NCI-H774 (cell line): ENCODE measurements at places on chromosomes 5 and 9.

GRCh38 chr9:111661802-111662521, 557 bp downstream of the GNG10 start:
- DNase-seq: no peak

GRCh38 chr9:131416509-131416908, 22.6 kb downstream of the PRRC2B start:
- no peak for DNase-seq

DNA sequence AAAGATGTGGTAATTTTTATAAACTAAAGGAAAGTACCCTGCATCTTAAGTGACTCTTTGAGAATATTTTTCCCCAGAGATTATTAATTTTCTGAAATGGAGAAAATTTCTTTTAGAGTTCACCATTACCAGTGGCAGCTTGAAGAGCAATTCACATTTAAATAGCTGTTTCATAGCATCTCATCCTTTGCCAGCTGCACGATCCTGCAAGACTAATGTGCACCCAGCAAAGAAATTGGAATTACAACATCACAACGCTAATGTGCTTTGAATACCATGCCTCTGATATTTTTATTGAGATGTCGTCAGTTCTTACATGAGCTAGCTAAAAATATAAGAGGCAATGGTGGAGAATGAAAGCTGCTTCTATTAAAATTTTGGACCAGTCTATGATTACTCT, 423.5 kb downstream of the TAF11L14 start:
- DNase-seq: no peak

GRCh38 chr5:103356350-103357091, 98.0 kb downstream of the MACIR start:
- no peak for DNase-seq

GRCh38 chr9:90802386-90802985, 867 bp downstream of the SYK start:
- no peak for DNase-seq

DNA sequence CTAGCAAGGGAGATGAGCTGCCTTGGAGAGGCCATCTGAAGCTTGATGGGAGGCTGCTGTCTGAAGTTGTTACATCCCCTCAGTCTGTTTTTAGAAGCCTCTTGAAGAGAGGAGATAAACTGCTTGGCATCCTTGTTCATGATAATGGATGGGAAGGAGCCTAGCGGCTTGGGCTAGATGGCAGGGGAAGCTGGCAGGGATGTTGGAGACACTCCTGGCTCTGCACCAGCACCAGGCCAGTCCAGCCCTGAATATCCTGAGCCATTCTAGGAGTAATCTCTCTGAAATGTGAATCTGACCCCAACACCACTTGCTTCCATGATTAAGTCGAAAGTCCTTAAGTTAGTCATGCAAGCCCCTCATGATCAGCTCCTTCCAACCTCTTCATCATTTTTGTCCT, 310.5 kb downstream of the NSG2 start:
- no peak for DNase-seq

DNA sequence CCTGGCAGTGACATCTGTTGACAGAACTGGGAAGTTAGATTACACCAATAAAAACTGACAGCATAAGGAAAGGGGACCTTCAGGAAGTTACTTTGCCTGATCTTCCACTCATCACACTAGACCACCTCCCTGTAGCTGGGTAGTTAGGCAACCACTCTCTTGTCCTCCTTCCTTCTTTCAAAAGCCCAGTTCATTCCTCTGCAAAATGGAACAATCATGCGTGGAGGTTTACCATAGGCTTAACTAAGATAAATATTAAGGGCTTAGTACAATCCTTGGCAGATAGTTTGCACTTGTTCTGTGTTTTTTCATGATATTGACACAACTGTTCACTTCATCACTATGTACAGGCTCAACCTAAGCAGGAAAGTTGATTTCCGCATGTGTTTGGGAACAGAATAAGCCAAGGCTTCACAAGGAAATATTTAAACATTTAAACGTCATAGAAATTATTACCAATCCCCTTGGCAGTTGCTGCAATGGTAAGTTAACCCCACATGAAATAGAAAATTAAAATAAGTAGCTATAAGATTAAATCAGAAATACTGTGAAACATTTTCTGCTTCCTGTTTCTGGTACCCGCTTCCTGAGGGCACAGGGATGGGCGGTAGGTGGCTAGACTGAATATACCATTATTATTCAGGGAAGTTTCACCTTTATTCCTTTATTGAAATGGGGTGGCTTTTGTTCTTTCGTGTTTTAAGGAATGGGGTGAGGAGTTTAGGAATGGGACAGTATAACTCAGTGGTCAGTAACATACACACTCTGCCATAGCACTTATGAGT, 9.9 kb upstream of the PTGER4 start:
- no peak for DNase-seq

DNA sequence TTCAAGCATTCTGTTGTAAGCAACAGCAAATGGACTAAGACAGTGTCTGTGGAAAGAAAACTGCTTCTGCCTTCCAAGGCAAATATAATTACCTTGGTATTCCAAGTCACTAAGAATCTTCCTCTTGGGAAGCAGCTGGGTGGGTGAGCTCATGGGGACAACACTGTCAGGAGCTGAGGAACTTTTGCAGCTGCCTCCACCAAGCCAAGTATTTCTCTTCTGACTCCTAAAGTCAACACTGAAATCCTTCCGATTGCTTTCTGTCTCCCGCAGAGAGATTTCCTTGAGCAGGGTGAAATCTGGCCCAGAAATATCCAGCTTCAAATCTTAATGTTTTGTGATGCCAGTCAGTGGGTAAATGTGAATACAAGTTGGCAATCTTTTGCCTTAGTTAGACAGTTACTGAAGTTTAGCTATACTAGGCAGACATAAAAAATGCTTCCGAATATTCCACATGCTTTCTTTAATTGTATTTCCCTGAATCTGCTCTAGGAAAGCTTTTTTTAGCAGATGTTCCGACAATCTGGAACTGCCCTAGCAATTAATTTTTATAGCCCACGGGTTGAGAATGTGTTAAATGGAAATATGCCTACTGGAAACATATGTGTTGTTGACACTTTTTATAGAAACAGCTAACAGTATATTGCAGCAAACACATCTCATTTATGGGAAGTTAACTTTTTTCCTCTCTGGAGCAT, 369.9 kb upstream of the DAB2 start:
- no peak for DNase-seq

GRCh38 chr5:134543820-134544614, 18.5 kb downstream of the JADE2 start:
- no peak for DNase-seq

DNA sequence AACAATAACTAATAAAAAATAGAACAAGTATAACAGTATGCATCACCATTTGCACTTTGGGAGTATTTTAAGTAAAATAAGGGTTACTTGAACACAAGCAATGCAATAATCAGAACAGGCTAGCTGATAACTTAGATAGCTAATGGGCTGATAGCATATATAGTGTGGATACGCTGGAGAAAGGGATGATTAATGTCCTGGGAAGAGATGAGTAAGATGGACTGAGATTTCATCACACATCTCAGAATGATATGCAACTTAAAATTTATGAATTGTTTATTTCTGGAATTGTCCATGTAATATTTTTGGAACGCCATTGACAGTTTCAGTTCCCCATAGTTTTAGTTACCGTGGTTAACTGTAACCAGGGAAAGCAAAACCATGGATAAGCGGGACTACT, 173.6 kb downstream of the ISL1 start:
- DNase-seq: no peak

DNA sequence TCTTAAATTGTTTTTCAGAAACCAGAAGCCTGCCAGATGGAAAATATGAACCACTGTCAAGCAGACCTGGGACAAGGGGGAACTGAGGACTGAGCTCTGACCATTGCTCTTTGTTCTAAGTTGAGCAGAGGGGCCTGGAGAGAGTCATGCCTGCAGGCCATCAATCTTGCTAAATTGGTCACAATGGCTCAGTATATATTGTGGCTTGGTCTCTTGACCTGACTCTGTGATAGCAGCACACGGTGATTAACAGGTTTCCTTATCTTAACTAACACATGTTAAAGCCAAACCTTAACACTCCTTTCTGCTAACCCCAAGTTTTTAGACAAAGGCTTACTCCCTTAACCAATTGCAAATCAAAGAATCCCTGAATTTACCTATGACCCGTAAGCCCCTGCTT, 1281.2 kb upstream of the NUDT12 start:
- no peak for DNase-seq
